ENCODE measurements at places on chromosomes 12 and 14.

DNA sequence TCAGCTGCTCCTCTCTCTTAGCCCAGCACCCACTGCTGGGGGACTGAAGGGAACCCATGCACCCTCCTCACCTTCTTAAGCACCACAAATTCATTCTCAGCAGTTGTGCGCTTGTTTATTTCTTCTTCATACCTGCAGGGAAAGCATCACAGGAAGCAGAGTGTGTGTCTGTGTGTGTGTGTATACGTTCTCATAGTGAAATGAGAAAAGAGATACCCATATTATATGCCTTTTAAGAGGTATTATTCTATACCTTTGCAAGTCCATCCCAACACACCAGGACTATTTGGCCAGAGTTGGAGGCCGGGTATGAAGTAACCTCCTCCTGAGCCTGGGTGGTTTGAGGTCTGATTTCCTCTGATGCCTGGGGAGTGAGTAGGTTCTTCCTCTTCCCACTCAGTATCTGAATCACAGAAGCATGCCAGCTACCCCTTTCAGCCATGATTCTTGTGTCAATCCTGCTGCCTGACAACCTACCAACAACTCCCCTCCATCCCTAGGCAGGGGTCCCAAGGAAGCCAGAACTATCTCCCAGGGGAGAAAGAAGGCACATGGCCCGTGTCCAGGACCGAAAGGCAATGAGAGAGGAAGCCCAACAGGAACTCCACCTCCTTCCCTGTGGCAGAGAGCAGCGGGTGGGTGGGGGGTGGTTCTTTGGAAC, 3.0 kb downstream of the KRT73 start:
- DNase-seq, result no peak

- DNase-seq, result no peak
Observed at GRCh38 chr12:99983456-99984258, 1.1 kb downstream of the ANKS1B start.

DNA sequence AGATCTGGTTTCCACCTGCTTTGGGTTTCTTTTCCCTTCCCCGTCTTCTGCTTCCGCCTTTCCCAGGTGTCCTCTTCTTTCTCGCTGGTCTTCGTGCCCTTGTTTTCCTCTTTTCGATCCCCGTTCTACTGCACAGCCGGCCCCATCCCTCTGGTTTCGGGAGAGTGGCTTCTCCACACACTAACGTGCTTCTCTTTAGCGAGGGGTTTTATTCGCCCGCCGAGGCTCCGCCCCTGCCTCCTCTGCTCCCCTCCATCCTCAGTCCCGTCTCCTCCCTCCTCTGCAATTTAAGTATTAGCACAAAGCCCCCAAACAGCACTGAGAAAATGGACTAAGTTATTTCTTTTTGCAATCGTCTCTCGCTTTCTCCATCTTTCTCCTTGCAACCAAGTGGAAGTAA, at the start of gene SLC7A8:
TSS of gene SLC7A8 (minus strand) at position 182 of the 400 bp plus-strand sequence. CDS start 746 bp downstream, outside the sequence.
- no peak for DNase-seq

GRCh38 chr12:50258167-50258551, 25.2 kb downstream of the LIMA1 start:
- no peak for DNase-seq

DNA sequence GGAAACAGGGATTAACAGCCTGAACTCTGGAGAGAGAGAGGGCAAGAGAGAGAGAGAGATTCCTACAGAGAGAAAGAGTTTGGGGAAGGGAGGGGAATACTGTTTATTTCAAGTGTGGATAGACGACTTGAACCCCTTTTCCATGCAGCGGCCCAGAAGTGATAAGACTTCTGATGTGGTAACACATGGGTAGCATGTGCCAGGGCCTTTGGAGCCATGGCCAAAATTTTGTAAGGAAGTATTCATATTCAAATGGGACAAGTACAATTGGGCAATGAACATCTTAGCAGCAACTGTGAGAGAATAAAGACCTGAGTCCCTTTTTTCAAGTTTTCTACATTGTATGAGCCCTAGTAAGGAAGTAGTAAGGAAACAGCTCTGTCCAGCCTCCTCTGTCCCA, 42.4 kb upstream of the CCDC196 start:
- no peak for DNase-seq

- DNase-seq, result no peak
Observed at GRCh38 chr12:116028619-116029018, 248.9 kb downstream of the MED13L start.

GRCh38 chr14:50985124-50985858, 41.0 kb upstream of the PYGL start:
- DNase-seq, result no peak

- DNase-seq, result no peak
Observed at GRCh38 chr14:21518725-21519124, 7.4 kb downstream of the SALL2 start.

Measured in cortex of kidney (tissue), 1 donor.